ENCODE measurements at places on chromosomes 3 and 15.

DNA sequence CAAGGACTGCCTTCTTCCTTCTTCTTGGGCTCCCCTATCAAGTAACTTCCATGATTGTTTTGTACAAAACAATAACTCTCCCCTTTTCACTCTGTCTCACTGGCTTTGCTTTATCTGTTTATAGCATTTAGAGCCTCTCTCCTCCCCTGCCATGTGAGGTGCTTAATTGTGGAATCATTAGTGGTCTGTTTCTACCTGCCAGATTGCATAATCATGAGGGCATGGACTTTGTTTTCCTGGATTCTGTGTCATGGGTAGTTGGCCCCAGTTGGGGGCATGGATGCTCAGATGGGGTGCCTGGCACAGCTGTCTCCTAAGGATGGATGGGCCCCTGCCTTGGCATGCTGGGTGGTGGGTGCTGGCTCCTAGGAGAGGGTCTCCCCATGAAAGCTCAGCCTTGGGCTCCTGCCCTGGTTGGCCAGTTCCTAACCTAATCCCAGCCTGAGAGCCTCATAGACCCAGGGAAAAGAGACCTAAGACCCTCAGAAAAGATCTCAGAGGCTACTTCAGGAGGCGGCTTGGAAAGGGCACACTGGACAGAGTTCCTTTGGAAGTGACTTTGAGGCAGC, 8.0 kb upstream of the CTXND1 start:
- no peak overlapping the region for H3K27ac ChIP-seq
- H3K4me1 ChIP-seq = no peaks in the 10 kb centered on the region
- H3K36me3 ChIP-seq = no peaks in the 10 kb centered on the region
- DNase-seq = no peak
- no peak overlapping the region for H3K4me3 ChIP-seq

- H3K4me3 ChIP-seq = no peak overlapping the region
- H3K27me3 ChIP-seq = no peaks in the 10 kb centered on the region
- peaks cover 5% of the 10 kb centered on the region for H3K36me3 ChIP-seq
Measured at GRCh38 chr3:128316481-128316891, 150.2 kb downstream of the DNAJB8 start.

GRCh38 chr15:74376825-74377581, 9.6 kb upstream of the CYP11A1 start:
- H3K27ac ChIP-seq = no peak overlapping the region
- DNase-seq = no peak
- H3K4me1 ChIP-seq = peaks cover 26% of the 10 kb centered on the region
- no peak overlapping the region for H3K4me3 ChIP-seq

GRCh38 chr15:29736012-29736743, 86.1 kb downstream of the TJP1 start:
- peak overlapping the region; percentile 59 for H3K27ac ChIP-seq
- peaks cover 47% of the 10 kb centered on the region for H3K36me3 ChIP-seq
- H3K4me1 ChIP-seq = peaks cover 7% of the 10 kb centered on the region
- no peaks in the 10 kb centered on the region for H3K27me3 ChIP-seq
- DNase-seq = no peak

DNA sequence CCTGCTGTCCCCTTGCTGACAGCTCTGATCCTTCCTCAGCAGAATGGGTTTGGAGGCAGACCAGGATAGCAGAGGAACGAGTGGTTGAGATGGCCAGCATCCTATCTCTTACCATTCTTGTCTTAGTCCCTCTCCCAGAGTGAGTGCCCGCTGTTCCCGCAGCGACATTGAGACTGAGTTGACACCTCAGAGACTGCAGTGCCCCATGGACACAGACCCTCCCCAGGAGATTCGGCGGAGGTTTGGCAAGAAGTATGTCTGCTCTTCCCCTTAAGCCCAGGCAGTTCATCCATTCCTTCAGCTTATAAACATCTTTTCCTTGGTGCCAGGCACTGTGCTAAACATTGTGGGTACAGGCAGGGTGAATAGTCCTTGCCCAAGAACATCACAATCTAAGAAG, 21.2 kb downstream of the DUOX1 start:
- H3K4me1 ChIP-seq = peaks cover 16% of the 10 kb centered on the region
- H3K27ac ChIP-seq = no peak overlapping the region

All from mesothelial cell of epicardium (in vitro differentiated cells).